ENCODE measurements at places on chromosomes 12 and 14. TPM values are rescaled to one million over a fixed set of nuclear protein-coding genes. Genes with fewer than 3 reads are reported as not detected.
A peak's percentile ranks its signal among the peaks of the same experiment; 100 is the strongest.

Gene KRT5
- polyA plus RNA-seq = not detected

Gene FAM186B
- 0.59 TPM for polyA plus RNA-seq

Gene GPX2
- polyA plus RNA-seq = not detected

Gene FAM181A
- not detected for polyA plus RNA-seq

Gene KRT75
- polyA plus RNA-seq = not detected

Gene LIN7A
- 0.35 TPM for polyA plus RNA-seq

Gene OAS3
- 10.8 TPM for polyA plus RNA-seq

- no peak for DNase-seq
Observed at GRCh38 chr14:70638416-70638815, 3.3 kb upstream of the TTC9 start.

- DNase-seq = no peak
Observed at GRCh38 chr12:14356147-14356546, 9.3 kb upstream of the ATF7IP start.

DNA sequence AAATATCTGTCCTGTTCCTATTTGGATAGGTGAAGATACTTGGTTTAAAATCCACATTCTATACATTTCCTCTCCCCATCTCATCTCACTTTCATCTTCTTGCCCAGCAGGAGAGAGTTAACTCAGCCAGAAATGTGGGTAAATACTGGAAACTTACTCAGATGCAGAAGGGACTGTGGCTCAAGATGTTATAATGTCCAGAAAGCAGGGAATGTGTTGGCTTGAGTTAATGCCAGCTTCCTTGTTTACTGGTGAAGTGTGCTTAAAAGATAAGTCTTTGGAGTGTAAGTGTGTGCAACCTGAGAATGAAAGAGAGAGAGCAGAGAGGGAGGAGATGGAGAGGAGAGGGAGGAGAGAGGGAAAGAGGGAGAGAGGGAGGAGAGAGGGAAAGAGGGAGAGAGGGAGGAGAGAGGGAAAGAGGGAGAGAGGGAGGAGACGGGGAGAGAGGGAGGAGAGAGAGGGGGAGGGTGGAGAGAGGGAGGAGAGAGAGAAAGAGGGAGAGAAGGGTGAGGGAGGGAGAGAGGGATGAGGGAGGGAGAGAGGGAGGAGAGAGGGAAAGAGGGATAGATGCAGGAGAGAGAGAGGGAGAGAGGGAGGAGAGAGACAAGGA is 22.0 kb upstream of the SNRPF start:
- DNase-seq = no peak

DNA sequence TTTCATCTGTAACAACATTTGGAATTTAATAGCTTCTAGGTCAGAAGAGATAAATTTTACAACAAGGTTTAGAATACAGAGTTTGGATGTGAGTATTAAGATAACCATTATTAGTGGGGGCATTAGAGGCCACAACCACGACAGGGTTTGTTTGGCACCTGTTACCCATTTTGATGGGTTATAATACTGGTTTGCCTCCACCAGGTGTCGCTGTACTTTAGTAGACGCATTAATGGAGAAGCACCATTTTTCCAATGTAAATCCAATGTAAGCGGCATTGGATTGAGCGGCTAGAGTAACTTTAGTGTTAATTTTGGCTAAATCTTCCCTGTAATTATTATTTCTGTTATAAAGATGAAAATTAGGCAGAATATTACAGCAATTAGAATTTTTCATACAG is 136.2 kb downstream of the SLCO1B3 start:
- DNase-seq = no peak

GRCh38 chr12:70002097-70002911 is 177.3 kb downstream of the MYRFL start:
- DNase-seq = no peak

DNA sequence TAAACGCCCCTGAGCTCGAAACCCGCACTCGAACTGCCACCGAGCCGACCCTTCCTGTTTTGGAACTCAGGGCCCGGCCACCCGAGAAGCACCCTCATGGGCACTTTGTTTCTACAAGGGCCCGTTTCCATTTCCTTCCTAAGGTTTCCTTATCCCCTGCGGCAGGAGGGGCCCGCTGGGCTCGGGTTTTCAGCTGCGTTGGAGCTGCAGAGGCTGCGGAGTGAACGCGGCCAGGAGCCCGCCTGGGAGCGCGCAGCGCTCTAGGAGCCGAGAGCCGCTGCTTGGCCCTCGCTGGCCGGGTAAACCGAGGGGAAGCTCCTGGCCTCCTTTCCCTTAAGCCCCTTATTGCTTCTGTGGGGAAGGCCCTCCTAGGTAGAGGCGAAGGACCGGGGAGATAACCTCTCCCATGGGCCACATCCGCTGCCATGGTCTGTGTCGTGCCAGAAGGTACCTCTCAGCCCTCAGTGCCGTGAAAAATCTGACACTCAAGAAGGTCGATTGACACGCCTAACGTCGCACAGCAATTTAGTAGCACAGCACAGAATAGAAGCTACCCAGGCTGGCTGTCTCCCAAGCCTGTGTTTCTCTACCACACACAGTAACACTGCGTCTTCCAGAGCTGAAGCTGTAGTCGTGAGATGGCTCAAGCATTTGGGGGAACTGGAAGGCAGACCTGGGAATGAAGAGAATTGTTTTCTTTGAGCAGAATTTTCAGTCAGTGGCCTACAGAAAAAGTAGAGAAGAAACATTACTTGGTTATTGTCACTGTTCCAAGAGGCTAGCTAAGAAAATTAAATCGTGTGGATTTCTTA is 12.9 kb upstream of the CALM1 start:
- no peak for DNase-seq

- no peak for DNase-seq
Observed at GRCh38 chr12:27619308-27619707, 76.9 kb upstream of the REP15 start.

- no peak for DNase-seq
Observed at GRCh38 chr12:6183689-6184428, 16.3 kb upstream of the CD9 start.

DNA sequence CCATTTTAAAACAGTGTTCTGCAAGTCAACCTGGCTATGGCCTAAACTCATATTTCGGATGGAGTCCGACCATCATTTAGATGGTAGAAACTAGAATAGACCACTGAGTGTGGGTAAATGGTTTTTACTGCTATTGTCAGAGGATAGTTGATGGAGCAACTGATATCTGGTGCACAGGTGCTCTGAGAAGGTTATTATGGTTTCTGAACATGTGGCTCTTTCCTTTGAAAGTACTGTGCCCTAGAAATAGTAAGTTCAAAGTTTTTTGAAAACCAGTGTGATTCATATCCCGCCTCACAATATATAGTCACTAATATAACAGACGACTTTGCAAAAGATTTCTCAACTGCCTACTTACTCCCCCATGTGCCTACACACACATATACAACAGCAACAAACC is 64.4 kb upstream of the BTG1 start:
- DNase-seq = peak; percentile 47

DNA sequence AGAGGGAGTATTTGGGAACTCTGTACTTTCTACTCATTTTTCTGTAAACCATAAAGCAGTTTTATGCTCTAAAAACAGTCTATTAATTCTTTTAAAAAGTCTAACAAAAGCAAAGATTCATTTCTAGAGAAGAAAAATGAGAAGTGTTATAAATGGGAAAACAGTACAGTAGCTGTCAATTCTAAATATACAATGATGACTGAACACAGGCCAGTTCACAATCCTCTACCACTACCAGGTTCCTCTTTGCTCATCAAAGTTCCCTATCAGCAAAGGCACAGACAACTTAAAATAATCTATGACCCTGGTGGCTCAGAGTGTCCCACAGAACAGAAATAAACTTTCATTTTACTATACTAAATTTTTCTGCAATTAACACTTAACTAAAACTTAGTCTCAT is 12.5 kb downstream of the NAA25 start:
- peak; percentile 47 for DNase-seq

- no peak for DNase-seq
Observed at GRCh38 chr14:100303179-100303578, 3.1 kb downstream of the SLC25A29 start.

GRCh38 chr12:34396006-34396860 is 373.9 kb downstream of the ALG10 start:
- DNase-seq = no peak

- DNase-seq = no peak
Observed at GRCh38 chr12:96361074-96361473, 39.2 kb downstream of the CDK17 start.

GRCh38 chr14:20775901-20776300 is 5.2 kb upstream of the RNASE6 start:
- DNase-seq = no peak

GRCh38 chr14:72690324-72690723 is 203.6 kb downstream of the DPF3 start:
- DNase-seq = no peak

DNA sequence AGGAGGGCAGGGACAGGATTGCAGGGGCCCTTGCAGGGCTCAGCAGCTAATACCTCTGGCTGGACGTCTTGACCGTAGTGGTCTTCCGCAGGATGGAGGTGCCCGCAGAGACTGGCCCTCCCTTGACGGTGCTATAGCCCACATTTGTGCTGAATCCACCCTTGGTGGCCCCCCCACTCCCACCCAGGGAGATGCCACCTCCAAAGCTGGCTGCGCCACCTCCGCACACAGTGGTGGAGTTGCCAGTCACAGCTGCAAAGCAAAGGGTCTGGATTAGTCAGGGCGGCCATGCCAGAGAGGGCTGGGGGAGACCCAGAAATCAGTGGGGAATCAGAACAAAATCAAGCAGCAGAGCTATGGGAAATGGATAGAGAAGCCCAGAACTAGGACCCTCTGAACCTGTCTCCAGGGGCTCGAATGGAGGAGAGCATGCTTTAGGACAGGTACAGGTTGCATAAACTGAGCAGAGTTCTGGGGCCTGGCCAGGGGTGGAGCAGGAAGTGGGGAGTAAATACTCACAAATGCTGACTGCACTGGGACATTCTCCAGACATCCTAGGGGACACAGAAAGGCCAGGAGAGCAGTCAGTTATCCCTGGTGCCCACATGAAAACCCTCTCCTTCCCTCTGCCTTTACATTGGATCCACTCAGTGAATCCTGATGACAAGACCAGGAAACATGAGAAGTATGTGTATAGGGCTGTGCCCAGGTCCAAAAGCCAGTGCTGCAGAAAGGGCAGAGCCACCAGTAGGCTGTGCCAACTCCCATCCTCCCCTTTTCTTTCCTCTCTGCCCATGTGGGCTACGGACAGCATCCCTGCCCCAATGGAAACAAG is 8.1 kb upstream of the KRT4 start:
- DNase-seq = no peak

- DNase-seq = no peak
Observed at GRCh38 chr14:105591052-105591451, 64.7 kb downstream of the TMEM121 start.

DNA sequence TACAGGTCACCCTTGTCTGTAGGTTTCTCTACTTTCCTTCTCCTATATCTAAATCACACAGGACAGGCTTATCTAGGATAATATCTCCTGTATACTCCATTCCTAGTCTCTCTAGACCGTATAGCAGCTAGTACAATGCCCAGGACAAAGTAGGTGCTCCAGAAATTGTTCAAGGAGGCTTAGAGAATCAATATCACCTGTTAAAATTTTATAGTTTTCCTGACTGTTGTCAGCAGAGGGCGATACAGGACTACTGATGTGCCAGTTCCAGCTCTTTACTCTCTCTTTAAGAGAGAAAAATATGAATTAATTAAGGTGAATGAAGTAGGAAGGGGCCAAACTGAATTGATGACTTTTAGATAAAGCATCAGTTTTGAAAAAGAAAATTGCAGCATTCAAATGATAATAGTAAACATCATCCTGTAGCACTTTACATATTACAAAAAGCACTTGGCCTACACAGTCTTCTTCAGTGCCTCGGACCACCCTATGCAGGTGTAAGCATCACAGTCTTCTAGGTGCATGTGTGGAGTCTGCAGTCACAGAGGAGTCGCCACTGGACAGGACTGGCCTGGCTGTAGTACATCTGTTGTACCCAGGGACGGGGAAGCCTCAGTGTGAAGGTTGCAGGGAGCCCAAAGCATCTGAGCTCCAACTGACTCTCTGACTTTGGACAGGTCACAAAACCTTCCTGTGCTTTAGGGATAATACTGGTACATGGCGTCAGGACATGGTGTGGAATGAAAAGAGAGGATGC is 61.9 kb upstream of the MAX start:
- DNase-seq = no peak

- no peak for DNase-seq
Observed at GRCh38 chr12:42450248-42450647, 124.3 kb downstream of the PPHLN1 start.

DNA sequence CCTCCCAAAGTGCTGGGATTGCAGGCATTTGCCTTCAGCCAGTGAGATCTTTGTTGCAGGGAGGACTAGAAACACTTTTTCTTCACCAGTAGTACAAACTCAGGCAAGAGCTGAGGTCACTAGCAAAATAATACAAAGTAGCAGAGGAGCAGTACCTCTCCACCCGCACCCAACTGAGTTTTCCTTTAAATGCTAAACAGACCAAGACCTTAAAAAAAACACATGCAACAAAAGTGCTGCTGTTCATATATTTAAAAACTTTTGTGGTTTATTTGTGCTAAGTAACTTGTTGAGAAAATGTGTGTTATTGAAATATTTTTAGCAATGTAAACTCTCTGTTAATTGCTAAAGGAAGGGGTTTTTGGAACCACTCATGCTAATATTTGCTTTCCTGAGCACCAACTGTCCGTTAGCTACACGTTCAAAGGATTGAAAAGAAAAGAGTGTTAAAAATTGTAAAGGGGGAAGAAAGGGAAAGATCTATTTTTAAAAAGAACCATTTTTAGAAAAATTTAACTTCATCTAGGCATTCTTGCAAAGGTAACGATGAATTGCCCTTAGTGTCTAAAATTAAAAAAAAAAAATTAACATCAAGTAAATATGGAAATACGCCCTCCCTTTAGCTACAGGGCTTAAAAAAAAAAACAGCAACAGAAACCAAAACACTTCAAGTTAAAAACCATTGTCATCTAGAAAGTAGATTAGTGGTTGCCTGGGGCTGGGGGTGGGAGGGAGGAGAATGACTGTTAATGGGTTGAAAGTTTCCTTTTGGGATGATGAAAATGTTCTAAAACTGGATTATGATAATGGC is 114.0 kb upstream of the KRAS start:
- DNase-seq = no peak

DNA sequence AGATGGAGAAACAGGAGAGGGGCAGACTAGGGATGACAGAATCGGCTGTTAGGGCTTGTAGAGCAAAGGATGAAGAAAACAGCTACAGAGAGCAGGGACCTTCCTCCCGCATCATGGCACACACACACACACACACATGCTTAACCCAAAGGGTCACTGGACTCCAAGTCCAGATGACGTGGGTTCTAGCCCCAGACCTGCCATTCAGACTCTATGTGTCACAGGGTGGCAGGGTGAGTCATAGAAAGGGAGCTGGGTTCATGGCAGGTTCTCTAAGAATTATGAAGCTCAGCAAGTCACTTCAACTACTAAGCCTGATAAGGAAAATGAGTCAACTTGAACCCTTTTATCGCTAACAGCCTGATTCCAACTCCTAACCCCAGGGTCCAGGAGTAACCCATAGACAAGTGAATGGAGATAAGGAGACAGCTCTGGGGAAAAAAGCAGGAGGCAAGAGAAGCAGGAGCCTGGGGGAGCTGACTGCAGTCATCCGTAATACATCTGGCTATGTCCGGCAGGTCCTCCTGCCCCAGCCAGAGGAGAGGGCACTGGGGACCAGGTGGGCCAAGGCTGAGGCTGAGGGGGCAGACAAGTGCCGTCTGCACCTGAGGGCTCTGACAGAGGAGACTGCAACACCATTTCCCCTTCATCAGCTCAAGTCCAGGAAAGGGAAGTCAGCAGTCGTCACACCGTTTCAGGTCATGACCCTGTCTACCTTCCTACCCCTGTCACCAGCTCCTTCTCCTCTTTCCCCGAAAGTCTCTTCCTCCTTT is 3.6 kb upstream of the TNFRSF1A start:
- DNase-seq = no peak
